Nucleus accumbens (tissue), 56 donors: ENCODE measurements at places on chromosomes 4 and X.

GRCh38 chrX:25178555-25178954 lies 162.8 kb upstream of the ARX start:
- no peak for DNase-seq

GRCh38 chr4:141659539-141659938 lies 23.2 kb downstream of the IL15 start:
- no peak for DNase-seq

- DNase-seq, result no peak
Measured at GRCh38 chrX:116436358-116436816, at the start of gene SLC6A14. Gene SLC6A14, plus strand, starts transcription at chrX:116436606. Its CDS starts 104 bp downstream, at chrX:116436710.

GRCh38 chrX:139831017-139831416 lies 101.8 kb downstream of the ATP11C start:
- no peak for DNase-seq

DNA sequence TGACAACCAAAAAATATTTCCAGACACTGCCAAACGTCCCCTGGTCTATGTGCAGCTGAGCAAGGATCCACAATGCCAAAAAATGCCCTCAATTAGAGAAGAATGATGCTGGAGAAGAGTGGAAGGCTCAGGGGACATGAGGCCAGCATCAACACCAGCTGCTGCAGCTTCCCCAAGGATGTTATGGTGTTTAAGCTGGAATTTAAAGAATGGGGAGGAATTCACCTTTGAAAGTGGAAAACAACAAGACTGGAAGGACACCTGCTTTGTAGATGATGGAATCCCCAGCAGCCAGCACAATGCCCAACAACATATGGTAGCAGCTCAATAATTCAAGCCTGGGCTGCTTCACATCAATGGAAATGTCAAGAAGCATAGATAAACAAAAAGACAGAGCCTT lies 20.3 kb upstream of the SMPX start:
- no peak for DNase-seq

GRCh38 chr4:78481180-78481579 lies 70.4 kb upstream of the ANXA3 start:
- no peak for DNase-seq

- no peak for DNase-seq
Measured at GRCh38 chr4:77625485-77625884, 19.9 kb downstream of the CXCL13 start.

GRCh38 chr4:66591968-66592367 lies 921.7 kb upstream of the EPHA5 start:
- DNase-seq, result no peak

- no peak for DNase-seq
Measured at GRCh38 chr4:131584587-131584986, 1564.5 kb upstream of the PCDH10 start.

GRCh38 chrX:95721011-95721410 lies 963.6 kb upstream of the DIAPH2 start:
- no peak for DNase-seq

DNA sequence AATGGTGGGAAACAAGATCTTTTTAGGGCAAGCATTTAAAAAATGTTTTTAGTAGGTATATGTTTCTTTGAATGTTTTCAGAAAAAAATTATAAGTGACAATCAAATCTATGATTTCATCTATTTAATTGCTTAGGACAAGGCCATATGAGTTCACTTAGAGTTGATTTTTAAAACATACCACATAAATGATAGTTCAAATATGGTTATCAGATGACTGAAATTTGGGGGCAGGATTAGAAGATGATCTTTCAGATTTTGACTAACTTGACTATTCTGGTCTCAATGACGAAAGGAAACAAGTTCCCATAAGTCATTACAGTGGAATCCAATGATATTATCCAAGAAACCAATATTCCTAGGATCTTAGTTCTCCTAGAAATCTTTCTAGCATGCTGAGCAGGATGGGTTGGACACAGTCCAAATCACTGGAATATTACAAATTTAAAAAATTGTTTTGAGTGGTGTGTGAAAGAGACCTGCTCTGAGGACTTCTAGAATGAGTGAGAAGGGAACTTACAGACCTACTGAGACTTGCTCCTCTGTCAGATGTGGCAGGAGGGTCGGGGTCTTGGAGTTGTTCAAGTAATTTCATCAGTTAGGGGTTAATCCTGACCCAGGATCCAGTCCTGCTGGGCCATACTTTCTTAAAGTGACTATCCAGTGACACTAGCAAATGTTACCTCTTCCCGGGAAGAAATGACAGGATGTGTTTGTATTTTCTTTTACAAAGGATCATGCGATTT lies 20.0 kb downstream of the RHOH start:
- no peak for DNase-seq

- no peak for DNase-seq
Measured at GRCh38 chr4:113776679-113777078, 15.1 kb upstream of the CAMK2D start.

DNA sequence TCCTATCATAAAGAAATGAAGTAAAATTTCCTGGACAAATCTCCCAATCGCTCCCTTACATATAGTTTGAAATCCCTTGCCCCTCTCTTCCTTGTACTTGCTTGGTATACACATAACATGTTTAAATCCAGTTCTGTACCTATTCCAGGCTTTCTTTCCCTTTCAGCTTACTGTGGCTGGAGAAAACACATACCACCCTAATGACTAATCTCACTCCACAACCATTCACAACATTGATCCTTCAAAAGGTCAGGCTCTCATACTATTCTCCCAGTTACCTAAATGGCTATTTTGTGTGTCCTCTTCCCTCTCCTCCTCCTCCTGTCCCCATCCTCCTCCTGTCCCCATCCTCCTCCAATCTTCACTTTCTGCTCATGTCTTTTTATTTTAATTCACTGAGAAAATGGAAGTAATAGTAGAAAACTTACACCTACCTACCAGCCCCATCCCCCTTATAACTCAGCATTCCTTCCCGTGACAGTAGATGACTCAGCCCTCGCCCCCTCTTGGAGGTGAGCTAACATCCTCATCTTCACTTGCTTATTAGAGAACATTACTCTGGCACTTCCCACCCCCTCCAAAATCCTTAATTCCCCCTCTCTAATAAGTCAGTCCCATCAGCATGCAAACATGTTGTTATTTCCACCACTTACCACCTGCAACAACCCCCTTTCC lies 77.5 kb downstream of the IL15 start:
- peak; percentile 9 for DNase-seq

DNA sequence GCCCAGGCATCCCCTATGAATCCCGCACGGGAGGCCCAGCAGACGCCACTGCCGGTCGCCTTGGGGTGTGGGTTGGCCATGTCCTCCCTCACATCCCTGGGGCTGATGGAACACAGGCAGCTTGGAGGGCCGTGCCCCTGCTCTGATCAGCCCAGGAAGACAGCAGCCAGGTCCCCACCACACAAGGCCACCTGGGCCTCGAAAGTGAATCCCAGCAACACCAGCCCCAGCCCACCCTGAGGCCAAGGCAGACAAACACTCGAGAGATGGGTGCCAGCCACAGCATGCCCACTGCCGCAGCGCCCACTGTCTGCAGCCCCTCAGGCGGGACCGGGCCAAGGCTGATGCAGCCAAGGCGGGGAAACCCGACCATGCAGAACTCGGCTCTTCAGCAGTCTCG lies 85.5 kb downstream of the HMX1 start:
- no peak for DNase-seq

DNA sequence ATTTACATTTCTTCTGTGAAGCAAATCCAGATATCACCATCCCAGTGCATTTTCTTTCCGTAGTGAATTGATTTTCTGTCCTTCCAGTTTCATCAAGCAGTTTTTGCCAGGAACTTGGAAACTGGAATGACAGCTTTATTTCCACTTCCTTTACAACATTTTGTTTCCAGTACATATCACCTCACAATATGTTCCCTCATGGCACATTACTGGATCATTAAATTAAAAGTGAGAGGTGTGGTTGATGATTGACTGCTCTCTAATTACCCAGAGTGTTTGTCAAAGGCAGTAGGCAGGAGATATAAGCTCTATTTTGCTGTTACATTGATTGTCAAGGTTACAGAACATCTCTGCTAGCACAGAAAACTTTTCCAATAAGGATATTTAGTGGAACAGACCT lies 22.3 kb upstream of the ACE2 start:
- no peak for DNase-seq

DNA sequence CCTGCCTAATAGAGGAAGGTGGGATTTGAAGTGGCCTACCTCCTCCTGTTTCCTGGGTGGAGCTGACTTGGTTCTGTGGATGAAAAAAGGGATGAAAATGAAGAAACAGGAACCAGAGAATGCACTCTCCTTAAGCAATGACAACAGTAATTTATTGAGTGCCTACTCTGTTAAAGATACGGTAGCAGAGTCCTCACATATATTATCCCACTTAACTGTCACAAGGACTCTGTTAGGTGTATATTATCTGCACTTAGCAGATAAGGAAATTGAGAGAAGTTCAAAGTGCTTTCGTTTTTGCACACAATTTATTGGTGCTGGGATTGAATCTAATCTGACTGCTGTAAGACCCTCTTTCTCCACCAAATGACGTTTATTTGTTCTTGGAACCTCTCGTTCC lies 301.2 kb downstream of the PACRGL start:
- no peak for DNase-seq

DNA sequence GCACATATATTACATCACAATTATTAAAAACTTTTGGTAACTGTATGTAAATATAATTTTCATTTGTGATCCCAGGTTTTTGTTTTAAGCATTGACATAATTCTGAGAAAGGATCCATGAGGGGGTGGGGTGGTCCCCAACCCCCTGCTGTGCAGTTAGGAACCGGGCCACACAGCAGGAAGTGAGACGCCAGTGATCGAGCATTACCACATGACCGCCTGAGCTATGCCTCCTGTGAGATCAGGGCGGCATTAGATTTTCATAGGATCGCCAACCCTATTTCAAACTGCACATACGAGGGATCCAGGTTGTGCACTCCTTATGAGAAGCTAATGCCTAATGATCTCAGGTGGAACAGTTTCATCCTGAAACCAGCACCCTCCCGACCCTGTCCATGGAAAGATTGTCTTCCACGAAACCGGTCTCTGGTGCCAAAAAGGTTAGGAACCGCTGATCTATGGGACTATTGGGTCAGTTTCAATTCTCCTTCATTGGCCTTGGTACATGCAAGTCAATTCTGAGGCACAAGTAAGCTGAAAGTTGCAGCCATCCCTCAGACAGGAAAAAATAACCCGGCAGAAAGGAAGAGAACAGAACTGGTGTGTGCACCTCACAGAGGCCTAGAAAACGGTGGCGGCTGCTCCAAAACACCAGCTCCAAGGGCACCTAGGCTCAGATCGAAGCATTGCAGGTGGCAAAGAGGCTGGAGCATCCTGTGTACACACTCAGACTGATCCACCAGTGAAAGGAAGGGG lies 7.0 kb upstream of the TMSB4X start:
- no peak for DNase-seq

DNA sequence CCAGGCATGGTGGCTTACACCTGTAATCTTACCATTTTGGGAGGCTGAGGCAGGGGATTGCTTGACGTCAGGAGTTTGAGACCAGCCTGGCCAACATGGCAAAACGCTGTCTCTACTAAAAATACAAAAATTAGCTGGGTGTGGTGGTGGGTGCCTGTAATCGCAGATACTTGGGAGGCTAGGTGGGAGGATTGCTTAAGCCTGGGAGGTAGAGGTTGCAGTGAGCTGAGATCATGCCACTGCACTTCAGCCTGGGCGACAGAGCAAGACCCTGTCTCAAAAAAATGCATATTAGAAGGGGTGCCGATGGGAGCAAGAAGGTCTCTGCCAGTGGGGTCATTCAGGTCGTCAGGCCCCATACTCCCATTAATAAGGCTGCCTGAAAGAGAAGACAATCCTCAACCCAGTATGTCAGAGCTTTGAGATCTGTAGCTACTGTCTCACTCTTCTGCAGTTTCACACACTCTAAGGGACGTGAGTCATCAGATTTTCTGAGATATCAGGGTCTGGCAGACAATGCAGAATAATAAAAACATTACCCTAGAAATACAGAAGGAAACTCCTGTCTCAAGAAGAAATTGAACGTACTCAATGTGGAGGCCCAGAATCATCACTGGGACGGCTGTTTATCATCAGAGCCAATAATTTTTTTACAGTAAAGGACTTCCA lies 176.7 kb upstream of the FAT1 start:
- DNase-seq, result no peak

- no peak for DNase-seq
Measured at GRCh38 chr4:152462047-152462446, 73.8 kb downstream of the FBXW7 start.

- DNase-seq, result no peak
Measured at GRCh38 chr4:185998791-185999190, 70.2 kb upstream of the TLR3 start.

DNA sequence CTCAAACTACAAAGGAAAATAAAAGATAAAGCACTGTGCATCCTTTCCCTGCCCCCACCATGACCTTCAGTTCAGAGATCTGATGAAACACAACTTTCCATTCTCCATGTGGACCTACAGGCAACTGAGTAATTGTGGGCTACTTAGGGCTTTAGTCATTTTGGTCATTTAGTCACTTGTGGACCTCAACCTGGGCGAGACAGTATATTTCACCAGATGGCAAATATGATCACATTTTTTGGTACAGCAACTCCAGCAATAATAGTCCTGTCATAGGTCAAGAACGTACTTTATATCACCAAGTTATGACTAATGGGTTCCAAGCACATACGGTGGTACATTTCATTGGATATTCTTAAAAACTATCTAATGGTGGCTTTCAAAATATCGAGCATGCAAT lies 141.2 kb downstream of the PDGFC start:
- DNase-seq, result no peak

DNA sequence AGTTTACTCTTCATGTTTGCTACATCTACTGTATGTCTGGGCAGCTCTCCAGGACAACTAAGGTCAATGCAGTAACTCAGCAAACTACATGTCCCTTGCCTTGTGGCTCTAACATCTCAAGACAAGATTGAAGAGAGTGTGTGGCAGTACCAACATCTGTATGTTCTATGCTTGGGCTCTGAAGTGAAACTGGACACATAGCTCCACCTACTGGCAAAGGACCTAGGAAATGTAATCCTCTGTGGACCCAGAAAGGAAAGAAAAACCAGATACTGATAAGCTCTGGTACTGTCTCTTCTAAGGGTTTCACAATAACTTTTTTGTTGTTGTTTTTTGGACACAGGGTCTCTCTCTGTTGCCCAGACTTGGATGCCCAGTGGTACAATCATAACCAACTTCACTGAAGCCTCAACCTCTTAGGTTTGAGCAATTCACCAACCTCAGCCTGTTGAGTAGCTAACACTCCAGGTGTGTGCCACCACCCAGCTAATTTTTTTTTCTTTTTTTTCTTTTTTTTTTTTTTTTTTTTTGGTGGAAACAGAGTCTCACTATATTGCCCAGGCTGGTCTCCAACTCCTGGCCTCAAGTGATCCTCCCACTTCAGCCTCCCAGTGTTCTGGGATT lies 64.1 kb downstream of the QDPR start:
- peak; percentile 45 for DNase-seq

- no peak for DNase-seq
Measured at GRCh38 chr4:143700416-143701352, at the start of gene FREM3. Gene FREM3, minus strand, starts transcription at chr4:143700675. Its CDS starts 0 bp downstream, at chr4:143700675.

DNA sequence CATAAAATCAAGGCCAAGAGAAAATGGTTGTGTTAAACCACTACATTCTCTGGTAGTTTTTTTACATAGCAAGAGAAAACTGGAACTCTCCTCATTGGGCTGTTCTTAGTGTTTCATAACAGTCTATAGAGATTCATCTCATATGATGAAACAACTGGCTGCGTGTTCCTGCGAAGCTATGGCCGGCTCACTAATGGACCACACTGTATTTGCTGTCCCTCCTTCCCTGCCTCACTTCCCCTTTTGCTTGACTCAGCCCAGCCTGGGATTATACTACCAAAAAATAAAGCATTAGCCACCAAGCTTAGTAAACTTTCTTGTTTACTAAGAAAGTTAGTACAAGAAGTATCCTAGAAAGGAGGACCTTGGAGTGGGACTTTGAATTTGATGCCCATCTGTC lies 31.6 kb upstream of the LSM6 start:
- no peak for DNase-seq

GRCh38 chrX:104445591-104445990 lies 120.4 kb upstream of the IL1RAPL2 start:
- no peak for DNase-seq
